CD4-positive, alpha-beta T cell treated with Interleukin-4 for 4 hours (primary cell): ENCODE measurements at places on chromosomes 1 and 21.

- DNase-seq: no peak
Observed at GRCh38 chr1:172107316-172107975, 266.1 kb downstream of the DNM3 start.

GRCh38 chr21:28936036-28936435 is 56.6 kb downstream of the LTN1 start:
- DNase-seq: no peak

DNA sequence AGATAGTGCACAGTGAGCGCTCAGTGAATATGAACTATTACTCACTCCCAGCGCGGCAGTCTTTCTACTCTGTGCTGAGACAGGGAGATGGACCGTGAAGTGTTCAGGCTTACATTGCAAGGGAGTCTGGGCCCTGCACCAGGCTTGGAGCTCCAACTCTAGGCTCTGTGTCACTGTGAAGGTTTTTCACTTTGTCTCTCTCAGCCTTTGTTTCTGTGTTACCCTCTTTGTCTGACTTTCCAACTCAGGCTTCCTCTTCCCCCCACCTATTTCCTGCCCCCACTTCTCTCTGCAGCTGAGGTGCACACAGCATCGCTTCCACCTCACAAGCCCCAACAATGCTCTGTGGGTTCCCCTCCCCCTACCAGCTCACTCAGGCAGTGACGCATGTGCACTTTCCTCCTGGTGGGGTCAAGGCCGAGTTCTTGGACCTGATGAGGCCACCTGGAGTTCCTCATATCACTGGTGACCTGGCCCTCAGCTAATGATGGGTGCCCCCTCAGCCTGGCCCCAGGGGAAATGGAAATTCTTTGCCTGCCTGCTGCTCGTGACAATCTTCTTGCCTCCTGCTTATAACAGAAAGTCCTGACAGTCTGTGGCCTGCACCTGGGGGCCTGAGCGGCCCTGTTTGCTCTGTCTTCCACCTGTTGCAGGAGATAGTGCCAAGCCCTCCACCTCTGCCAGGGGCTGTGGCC is 1.1 kb upstream of the LCK start:
- DNase-seq: peak; percentile 93

- DNase-seq: no peak
Observed at GRCh38 chr1:38829368-38829767, 30.2 kb downstream of the RRAGC start.

GRCh38 chr1:86277936-86278335 is 118.2 kb downstream of the ODF2L start:
- no peak for DNase-seq

DNA sequence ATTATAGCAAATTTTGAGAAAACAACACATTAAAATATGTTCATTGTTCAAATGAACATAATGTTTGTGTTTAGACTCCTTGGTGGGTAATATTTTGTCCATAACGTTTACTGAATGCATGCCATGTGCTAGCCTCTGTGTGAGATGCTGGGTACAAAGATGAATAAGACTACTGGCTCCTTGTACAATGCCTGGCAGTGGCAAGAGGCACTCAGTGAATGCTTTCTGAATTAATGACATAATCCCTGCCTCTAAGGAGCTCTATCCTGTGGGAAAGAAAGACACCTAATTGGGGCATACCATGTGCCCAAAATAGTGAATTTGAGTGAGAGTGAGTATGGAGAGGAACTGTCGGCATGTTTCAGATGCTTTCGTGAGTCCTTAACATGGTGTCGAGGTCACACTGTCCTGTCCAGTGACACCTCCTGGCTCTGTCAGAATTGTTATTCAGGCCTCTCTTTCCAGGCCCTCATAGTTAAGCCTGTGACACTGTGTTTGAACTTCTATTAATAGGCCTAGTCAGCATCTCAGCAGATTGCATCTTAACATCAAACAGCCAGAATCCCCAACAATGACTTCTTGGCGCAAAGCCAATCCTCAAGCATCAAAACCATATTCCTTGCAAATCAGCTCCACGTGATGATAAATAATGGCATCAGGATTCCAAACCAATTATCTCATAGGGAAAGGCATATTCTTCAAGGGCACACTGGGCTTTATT is 32.8 kb upstream of the S1PR1 start:
- no peak for DNase-seq

DNA sequence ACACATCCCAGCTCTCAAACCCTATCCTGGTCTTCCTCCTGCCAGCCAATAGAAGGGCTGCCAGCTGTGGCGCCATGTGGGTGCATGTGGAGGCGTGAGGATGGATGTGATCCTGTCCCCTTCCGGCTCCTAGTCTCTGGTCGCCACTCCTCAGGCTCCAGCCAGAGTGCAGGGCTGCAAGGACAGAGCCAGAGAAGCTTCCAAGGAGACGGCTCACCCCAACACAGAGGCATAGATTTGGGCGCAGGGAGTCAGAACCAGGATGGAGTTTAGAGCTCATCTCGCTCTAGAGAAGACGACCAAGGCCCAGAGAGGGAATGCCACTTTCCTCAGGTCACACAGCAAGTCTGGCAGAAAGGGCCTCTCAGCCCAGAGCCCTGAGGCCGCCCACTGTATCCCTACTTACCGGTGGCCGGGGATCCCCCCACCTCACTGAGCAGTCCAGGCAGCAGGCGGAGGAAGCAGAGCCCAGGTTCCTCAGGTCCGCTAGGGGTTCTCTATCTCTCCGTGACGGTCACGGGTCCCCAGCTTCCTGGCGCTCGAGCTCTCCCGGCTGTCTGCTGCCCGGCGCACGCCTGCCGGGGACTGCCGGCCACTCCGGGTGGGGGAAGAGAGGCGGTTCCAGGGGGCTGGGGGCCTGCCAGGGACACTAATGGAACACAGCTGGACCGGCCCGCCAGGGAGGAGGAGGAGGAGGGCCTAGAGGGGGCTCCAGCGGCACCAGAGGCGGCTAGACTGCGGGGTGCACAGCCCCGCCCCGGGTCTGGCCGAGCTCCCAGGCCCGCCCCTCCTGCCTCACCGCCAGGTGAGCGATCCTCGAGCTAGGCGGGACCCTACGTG is at the start of gene COL16A1:
TSS of gene COL16A1 (minus strand) at position 587 of the 840 bp plus-strand sequence. CDS start 1,824 bp downstream, outside the sequence.
- no peak for DNase-seq

DNA sequence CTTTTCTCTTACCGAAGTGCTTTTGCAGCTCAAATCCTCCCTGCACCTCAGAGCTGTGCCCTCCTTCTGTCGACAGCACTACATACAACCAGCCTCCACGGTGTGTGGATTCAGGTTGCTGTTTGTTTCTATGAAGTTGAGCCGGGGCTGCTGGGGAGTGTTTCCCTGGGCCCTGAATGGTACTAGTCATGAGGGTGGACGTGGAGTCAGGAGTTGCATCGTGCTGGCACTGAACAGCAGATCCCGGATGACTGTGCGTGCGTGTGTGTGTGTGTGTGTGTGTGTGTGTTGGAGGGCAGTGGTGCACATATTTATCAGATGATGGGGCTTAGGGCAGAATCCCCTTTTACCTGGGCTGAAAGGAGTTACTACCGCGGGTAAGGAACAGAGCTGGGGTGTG is 47.0 kb downstream of the ACTL8 start:
- no peak for DNase-seq

GRCh38 chr1:209062863-209063262 is 520.7 kb upstream of the CAMK1G start:
- no peak for DNase-seq

GRCh38 chr1:230142608-230143210 is 75.7 kb downstream of the GALNT2 start:
- no peak for DNase-seq

DNA sequence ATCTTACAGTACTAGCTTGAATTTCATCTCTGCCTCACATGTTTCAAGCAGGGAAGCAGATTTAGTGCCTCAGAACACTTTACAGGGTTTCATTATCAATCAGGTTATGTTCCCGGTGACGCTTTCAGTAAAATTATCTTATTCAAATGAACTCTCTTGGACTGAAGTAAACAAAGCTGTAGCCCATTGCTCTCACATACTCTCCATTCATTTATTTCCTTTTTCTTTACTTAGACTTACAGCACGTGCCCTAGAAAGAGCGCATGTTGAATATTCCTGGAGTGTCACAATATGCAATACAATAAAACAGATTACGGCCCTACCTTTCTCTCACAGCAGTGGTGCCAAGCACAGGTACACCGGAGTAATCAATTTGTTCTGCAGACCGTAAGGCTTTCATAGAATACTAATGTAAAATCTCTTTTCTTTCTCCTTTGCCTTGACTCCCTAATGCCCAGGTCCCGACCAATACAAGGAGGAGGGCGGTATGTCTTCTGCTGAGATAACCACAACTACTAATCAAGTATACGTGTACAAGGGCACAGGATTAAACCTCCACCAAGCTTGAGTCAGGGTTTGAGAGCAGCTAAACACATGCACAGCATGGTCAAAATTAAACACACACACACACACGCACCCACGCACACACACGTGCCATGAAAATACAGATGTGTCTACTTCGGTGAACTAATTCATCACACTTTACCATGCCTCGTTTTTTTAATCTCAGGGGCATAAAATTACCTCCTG is 62.8 kb downstream of the NRIP1 start:
- DNase-seq: no peak

DNA sequence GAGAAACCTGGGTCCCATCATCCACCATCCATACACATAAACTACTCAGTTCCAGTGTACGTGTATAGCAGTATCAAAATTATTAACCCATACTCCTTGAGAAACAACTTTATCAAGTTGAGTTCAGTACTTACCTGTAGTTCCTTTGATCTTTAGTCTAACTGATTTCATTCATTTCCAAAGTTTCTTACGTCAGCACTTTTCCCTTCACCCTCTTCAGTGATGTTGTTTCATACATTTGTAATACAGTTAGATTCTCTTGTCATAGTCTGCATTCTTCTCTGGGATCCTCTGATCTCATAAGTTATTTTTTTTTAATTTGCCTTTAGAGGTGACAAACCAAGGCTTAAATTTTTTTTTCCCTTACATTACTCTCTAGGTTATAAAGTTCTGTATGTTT is 143.2 kb downstream of the PIK3R3 start:
- DNase-seq: no peak

DNA sequence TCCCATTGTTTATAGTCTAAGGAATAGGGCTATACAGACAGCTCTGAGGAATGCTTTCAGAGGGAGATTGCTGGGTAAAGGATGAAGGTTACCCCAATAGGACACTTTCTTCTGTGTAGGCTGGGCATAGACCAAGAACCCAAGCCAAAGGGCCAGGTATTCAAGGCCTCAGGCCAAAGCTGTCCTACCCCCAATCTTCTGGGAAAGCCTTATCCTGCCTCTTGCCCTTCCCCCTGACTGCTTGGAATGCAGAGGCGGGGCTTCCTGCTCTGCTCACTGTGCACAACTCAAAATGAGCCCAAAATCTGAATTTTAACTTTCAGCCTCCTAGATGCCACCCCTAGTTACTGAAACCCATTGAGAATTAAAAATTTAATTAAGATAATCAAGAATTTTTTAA is 2.2 kb downstream of the OR10Z1 start:
- no peak for DNase-seq

DNA sequence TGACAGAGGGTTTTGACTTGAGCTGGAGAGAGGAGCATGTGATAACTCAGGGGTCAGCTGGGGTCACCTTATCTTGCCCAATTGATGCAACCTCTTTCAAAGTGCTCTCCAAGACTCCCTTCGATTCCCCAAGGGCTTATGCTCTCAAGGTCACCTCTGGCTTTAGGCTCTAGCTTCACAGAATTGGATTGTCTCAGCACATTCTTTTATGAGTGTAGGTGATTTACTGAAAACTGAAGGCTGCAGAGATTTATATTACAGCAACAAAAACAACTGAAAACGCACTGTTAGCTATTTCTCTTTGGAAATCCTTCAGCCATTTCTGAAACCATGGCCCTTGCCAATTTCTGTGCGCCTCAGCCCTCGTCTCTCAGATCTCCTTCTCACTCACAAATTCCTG is 34.5 kb upstream of the MAP1LC3C start:
- DNase-seq: no peak

- DNase-seq: no peak
Observed at GRCh38 chr1:186896211-186896610, 67.5 kb downstream of the PLA2G4A start.

DNA sequence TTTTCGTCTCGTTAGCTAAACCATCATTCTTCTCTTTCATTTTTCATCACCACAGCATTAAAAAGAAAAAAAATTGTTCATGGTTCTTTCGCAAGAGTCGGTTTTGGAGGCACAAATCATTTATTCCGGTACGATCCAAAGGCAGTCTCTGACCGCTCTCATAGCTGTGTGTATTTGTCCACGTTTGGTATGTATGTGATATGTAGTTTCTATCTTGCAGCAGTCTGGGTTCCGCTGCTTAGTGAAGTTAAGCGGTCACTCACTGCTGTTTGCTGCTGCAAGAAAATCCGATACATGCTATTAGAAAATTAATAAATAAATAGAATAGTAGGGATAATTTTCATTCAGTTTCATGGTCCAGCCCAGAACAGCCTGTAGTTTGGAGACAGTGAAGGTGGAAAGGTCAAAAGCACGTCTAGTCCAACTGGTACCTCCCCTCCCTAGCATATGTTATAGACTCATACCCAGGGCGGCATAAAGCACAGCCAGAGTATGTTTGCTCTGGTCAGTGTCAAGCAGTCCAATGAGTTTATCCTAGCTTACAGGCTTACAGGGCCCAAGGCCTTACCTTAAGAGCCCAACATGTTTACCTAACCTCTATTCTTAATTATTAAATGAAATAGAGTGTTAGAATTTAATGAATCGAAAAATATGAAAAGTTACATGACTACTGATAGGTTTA is 2.5 kb downstream of the FMN2 start:
- DNase-seq: no peak

DNA sequence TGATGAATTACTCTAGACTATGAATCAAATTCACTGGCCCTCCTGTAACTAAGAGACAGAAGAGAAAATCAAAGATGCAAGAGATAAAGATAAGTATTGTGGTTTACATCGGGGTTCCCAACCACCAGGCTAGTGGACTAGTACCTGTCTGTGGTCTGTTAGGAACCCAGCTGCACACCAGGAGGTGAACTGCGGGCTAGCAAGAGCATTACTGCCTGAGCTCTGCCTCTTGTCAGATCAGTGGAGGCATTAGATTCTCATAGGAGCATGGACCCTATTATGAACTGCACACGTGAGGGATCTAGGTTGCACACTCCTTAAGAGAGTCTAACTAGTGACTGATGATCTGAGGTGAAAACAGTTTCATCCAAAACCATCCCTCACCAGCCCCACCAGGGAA is 58.9 kb upstream of the DUSP10 start:
- DNase-seq: no peak

- DNase-seq: no peak
Observed at GRCh38 chr1:28509705-28510272, 3.9 kb downstream of the RCC1 start.

DNA sequence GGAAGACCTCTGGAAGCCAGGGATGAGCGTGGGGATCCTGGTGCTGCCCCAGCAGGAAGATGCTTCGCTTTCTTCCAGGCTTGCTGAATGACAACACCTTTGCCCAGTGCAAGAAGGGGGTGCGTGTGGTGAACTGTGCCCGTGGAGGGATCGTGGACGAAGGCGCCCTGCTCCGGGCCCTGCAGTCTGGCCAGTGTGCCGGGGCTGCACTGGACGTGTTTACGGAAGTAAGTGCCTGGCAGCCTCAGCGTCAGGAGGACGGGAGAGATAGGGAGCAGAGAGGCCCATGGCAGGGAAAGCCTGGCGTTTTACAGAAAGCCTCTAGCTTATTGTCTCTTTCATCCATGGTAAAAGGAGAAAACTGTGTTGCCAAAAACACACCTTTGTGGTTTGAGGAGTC is 23.5 kb downstream of the PHGDH start:
- no peak for DNase-seq

GRCh38 chr1:117842408-117843170 is 86.8 kb downstream of the GDAP2 start:
- no peak for DNase-seq

GRCh38 chr1:107820801-107821200 is 144.2 kb downstream of the VAV3 start:
- peak; percentile 17 for DNase-seq

GRCh38 chr1:212928323-212929291 is 21.7 kb upstream of the VASH2 start:
- DNase-seq: no peak

- DNase-seq: no peak
Observed at GRCh38 chr1:174676856-174677255, 229.1 kb downstream of the GPR52 start.
